Right ventricle myocardium superior (tissue), 1 donor: ENCODE measurements at places on chromosomes 12 and 14. TPM values are rescaled to one million over a fixed set of nuclear protein-coding genes. Genes with fewer than 3 reads are reported as not detected.

DNA sequence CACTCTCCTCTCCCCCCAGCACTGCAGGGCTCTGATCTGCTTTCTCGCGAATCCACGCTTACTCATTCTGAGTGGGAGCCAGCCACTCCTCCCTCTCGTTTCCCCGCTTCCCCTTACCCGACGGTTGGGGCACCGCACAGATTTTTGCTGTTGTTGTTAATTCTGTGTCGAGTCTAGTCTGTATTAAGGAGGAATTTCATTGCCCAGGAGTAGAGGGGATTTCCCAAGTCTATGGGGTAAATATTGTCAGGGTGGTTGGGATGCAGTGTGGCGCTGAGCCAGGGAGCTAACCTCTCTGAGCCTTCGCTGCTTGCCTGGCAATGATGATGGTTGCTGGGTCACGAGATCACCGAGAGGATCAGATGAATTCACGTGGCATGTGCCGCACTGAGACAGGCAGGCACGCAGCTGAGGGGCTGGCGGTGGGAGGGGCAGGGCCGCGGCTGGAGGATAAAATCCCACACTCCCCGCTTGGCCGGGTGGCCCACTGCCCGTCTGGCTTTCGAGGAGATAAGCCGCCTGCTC, 18.5 kb downstream of the NCOR2 start:
- DNase-seq: no peak

DNA sequence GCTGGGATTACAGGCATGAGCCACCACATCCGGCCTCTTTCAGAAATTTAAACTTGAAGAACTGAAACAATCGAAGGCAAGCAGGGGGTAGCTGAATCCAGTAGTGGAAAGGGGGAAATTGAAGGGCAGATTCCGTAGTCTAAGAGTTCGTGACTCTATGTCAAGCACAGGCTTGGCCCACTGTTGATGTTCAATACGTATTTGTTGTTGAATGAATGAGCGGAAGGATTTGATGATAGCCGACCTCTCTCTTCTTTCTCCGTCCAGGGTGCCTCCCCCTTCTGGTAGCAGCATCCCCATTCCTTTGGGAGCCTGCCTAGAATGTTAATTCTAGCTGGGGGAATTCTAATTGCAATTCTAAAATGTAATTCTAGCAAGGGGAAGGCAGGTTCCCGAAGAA, 59.8 kb upstream of the MED13L start:
- no peak for DNase-seq

DNA sequence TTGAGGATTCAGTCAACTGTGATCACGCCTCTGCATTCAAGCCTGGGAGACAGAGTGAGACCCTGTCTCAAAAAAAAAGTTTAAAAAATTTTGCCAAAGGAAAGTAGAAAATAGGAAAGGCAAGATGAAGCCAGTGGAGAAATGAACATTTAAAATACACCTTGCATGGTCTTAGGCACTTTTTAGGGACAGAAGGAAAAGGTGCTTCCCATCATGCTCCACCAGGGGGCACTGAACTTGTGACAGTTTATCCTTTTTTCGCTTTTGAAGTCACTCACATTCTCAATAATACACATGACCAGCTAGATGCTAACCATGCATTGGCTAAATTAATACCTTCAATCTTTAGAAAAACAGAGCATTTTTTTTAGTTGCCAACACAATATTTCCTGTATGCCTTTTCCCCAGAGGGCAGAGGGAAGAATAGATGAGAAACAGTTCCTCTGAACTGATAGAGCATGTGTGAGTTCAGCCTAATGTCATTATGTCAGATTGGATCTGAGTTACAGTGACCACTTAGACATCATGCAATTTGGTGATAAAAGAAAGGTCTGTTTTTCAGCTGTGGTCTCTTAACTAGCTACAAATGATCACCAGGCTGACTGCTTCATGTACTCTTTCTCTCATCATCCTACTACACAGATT, 221.8 kb upstream of the SSTR1 start:
- DNase-seq: no peak

- DNase-seq: no peak
Measured at GRCh38 chr12:106327309-106327869, 24.9 kb downstream of the TCP11L2 start.

DNA sequence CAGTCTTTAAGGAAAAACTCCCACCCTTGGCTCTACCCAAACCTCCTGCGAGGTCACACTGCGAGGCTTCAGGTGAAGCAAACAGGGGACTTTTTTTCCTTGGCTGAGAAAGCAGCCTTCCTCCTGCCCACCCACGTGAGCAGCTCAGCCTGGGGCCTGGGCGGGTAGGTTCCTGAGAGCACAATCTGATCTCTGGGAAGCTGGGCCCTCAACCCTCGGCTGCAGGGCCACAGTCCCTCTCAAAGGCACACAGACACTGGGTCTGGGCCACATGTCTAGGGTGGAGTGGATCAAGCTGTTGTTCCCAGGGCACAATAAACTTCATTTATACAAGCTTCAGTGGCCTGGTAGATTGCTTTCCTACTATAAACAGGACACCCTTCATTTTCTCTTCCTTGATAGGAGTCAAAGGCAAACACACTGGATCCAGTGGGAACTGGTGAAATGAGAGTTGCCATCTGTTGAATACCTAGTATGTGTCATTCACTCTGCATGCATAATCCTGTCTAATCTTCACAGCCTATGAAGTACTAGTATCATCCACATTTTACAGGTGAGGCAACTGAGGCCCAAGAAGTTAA, 41.3 kb upstream of the PNMA1 start:
- no peak for DNase-seq

DNA sequence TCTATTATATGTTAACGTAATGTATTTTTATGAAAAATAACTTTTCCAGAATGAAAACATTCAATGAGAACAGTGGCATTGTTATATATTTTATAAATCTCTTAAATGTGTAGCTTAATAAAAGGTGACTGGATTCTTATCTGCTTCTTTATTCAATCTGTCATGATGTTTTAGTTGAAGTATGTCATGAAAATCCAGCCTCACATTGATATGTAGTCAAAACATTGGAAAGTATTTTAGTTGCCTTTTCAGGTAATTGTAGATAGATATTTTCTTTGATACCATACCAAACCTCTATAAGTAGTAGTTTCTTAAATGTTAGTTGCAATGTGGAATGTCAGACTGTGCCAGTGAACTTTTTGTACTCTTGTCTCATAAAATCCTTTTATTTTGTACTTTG, 41.3 kb upstream of the MSRB3 start:
- no peak for DNase-seq

HRK gene
- total RNA-seq: 0.27 TPM

RNU7-1 gene
- not detected for total RNA-seq

CRIP1 gene
- total RNA-seq: 71.8 TPM
